SIG-M5 (cell line): ENCODE measurements at places on chromosomes 12 and 14.

GRCh38 chr14:99189201-99189801, 82.7 kb downstream of the BCL11B start:
- DNase-seq, result no peak

DNA sequence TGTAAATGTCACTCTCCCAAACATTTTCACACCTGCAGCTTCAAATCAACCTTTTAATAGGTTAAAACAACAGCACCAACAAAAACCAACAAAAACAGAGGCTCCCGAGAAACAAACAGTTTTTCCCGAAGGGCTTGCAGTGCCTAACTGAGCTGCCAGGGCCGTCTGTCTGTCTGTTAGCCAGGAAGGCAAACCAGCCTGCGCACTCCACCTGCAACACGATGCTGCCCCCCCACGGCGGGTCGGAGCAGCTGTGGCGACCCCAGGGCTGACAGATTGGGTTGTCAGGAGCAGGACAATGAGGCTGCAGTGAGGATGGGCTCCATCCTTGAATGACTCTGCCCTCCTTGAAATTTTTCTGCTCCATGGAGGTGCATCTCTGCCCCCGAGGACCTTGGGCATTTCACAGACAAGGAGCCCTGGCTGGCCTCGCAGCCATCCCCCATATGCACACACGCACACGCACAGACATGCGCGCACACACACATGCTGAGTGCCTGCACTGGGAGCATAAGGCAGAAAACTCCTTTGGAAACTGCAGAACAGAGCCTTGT, 2.6 kb downstream of the RTL1 start:
- no peak for DNase-seq

DNA sequence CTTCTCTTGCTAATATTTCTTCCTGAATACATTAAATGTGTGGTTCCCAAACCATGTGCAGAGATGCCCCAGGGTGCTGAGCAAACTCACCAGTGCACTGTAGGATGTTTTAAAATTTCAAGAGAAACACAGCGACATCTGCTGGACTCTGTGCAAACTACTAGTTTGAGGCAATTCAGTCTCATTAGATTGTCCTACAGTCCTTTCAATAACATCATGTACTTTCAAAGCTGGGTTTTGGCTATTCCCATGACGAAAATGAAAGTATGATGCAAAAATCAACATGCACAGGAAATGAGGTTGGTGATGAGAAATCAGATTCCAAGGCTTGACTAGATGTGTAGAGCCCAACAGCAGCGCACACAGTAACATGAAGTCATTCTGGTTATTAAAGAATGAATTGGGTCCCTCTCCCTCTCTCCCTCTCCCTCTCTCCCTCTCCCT, 66.3 kb downstream of the CLIP1 start:
- no peak for DNase-seq

DNA sequence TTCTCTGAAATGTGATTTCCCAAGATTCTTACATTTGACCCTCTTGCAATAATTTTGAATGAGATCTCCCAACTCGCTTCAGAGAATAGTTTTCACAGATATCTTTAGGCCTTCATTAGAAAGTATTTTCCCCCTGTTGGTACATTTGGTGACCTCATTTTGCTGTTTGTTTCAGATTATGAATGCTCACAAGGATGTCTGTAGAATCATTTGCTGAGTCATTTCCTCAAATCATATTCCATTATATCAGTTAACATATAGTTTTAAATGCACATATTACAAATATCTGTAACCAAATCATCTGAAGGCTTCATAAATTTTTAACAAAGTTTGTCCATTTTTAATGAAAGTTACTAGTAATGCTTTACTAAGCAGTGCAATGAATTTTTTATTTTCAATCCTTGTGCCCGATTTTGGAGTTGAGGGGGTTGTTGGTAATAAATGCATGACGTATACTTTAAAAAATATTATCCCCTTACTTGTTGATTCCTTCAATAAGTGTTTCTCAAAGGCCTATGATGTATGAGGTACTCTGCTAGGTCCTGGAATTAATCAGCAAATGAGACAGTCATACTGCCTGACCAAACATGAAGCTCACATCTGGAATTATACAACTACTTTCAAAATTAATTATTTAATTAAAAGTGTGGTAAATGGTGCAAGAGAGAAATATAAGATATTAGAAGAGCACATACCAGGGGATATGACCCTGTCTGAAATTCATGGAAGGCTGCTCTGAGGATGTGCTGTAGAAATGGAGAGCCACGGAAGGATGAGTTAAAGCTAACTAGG, 126.9 kb upstream of the RAP1B start:
- no peak for DNase-seq

DNA sequence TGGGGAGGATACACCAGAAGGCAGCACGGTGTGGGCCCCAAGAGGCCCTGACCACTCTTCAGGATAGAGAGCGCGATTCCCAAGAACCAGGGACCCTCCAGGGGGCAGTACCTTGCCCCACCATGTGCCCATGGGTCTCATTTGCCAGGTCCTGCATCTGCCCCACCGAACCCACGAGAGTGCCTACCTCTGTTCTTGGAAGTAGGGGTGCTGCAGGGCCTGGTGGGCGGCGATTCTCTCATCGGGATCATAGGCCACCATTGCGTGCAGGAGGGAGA, 72.7 kb downstream of the MOK start:
- no peak for DNase-seq

DNA sequence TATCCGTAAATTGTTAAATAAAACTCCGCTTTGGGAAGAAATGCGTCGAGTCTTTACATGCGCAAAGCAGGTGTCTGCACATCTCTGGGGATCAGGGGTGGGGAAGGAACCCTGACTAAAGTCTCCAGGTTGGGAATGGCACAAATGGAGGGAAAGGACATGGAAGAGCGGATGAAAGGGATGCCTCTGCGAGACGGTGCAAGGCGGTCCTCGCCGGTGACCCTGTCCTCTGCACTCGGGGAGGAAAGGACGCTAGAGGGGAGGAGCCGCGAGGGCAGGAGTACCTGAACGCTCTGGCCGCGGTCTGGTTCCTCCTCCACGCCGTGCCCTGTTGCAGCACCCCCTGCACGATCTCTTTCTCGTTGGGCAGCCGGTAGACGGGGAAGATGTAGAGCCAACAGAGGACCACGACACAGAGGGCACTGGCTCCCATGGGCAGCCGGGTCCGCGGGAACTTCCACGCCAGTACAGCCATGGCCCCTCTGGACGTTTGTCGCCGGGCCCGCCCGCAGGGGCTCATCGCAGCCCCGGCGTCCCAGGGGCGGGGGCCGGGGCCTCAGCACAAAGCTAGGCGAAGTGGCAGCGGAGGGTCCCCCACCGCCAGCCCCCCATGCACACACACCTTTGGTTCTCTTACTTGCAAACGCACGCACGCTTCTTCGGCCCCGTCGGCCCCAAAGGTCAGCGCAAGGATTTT, 646 bp downstream of the ST8SIA1 start:
- DNase-seq, result no peak

DNA sequence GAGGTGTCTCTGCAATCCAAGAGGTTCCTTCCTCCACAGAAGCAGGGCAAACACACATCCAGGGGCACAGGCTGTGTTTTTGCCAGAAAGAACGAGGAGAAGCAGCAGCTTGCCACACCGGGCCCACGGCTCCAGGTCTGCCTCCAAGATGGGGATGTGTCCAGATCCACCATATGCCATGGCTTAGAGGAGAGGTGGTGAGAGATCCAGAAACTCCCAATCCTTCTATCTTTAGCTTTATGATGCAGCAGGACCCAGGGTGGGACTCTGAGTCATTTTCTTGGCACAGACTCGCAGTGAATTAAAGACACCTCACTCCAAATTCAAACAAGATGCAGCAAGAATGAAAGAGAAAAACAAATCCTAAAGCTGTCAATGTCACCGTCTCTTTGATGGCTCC, 481.4 kb upstream of the TMEM132C start:
- DNase-seq, result no peak

- DNase-seq, result no peak
These were observed 35.7 kb downstream of the B4GALNT3 start for GRCh38 chr12:495466-495865.

DNA sequence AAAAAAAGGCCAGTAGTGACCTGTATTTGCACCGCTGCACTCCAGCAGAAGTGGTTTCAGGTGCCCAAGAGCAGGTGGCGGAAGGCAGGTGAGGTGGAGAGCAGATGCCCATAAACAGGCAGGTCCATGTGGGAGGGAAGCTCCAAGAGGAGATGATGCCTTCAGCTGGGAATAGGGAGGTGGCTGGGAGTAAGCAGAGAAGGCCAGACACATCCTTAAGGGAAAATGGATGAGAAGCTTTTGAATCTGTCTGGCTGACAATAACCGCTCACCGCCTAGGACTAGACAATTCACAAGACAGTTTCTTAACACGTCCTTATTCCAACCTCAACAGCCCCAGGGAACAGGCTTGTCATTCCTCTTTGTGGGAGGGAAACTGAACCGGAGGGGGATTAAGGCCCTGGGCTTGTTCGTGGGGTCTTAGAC, 43.9 kb upstream of the PLEKHG6 start:
- DNase-seq, result no peak
